NCI-H774 (cell line): ENCODE measurements at places on chromosomes 5 and 9.

DNA sequence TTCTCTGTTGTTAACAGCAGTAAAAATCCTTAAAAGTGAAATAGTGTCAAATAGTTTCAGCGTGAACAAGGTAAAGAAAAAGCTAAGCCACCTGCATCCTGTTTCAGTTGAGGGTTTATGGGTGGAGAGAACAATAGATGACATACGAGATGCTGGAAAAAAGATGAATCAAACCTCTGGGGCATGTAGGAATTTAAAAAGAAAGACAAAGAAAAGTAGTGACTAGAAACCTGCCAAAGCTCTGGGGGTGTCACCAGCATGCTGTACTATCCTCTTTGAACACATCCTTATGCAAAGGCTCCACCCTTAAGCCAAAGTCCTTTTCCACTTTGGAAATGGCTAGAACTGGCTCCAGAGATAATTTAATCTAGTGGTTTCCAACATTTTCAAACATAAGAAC lies 22.2 kb downstream of the SCAI start:
- no peak for DNase-seq

DNA sequence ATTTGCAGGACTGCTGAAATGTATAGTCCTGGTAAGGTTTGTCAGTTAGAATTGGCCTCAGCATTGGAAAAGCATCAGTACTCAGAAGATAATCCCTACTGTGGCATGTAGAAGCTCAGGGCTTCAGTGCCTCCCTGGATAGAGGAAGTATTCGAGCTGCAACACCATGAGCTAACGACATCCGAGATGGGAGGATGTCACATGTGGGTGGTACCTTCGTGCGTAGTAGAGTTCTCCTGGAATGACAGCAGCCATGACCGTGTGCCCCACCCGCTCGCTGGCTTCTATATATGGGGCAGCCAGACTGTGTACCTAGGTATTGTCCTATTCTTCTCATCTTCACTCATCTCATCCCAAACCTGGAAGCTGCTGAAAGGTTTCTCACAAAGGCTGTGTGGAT lies 345.8 kb upstream of the KLF9 start:
- DNase-seq: no peak

GRCh38 chr5:150779397-150780186 lies 1.0 kb downstream of the SMIM3 start:
- no peak for DNase-seq

- DNase-seq: no peak
These were observed 453 bp downstream of the RASGEF1C start for GRCh38 chr5:180208435-180209081.

DNA sequence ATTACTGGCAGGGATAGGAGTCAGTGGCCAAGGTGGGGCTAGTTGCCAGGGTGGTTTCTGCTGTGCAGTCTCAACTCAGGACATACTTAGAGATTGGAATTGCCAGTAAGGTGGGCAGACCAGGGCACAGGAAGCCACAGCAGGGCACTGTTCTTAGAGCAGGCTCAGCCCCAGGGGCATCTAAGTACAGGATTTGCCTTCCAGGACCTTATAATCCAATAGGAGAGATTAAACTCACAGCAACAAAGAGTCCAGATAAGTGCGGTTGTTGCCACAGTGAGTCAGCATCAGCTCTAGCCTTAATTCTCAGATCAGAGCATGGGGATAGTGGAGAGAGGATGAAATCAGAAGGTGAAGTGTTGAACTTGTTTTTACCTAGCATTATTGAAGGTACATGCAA lies 265.8 kb upstream of the TRPC7 start:
- DNase-seq: no peak

DNA sequence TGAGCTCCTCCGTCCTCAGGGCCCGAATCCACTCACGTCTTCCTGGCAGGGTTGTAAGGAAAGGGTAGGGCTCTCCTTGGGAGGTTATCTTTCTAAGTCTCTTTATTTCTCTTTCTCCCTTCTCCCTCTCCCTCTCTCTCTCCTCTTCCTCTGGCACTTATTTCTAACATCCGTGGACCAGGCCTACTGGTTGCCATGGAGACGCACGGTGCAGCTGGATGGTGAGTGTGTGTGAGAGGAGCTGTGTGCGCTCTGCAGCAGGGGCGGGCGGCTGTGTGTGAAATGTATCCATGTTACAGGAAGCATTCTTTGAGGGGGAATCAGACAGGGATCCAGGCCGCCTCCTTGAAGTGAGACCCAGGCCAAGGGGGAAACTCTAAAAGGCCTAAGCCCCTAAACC lies 32.2 kb downstream of the PCDH1 start:
- peak; percentile 60 for DNase-seq

DNA sequence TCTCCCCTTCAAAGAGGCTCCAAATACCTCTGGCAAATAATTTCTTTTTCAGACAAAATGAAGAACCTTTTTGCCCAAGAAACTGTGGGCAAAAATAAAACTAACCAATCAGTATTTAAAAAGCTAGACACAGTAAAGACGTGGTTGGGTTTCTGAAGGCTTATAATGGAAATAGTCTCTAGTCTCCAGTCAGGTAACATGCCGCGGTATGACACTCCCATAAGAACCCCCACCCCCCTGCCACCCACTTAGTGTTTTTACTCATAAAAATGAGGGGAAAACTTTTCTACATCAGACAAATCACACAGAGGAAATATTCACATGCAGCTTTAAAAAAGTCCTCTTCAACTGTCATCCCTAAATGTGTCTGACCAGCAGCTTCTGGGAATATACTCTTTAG lies 105.3 kb downstream of the THBS4 start:
- no peak for DNase-seq

- DNase-seq: no peak
These were observed 59.4 kb downstream of the MED27 start for GRCh38 chr9:132020272-132020671.

DNA sequence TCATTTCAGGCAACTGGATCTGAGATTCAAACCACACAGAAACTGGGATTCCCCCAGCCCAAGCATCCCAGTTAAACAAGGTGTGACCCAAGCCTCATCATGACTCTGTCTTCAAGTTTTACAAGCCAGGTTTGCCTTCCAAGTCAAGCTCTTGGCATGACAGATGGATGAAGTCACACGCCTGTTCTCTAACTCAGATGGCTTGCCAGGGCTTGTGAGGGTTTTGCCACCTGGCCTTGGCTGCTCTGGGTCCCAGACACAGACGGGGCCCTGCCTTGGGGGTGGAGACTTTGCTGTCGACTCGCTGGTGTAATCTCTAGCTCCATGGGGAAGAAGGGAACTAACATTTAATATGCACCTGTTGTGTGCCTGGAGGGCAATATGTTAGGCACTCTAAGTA lies 95.8 kb upstream of the RARS1 start:
- no peak for DNase-seq

DNA sequence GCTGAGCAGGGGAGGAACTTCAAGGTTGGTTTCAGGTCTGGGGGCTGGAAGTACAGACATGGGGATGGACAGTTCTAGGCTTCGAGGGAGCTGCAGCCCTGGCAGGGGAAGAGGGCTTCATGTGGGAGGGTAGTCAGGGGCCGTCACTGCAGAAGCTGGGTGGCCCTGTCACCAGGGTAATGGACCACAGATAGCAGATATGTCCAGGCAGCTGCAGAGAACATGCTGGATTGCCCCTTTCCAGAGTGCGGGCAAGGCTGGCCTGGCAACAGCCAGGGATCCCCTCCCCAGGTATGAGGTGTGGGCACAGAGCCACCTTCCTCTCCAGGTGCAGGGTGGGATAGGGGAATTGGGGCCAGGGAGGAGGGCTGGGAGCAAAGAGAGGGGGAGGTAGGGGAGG lies 206.5 kb downstream of the GADD45G start:
- DNase-seq: no peak

- DNase-seq: peak; percentile 8
These were observed 36.7 kb upstream of the FUBP3 start for GRCh38 chr9:130542457-130543228.

- DNase-seq: no peak
These were observed 9.9 kb downstream of the LCN1 start for GRCh38 chr9:135531096-135531495.

DNA sequence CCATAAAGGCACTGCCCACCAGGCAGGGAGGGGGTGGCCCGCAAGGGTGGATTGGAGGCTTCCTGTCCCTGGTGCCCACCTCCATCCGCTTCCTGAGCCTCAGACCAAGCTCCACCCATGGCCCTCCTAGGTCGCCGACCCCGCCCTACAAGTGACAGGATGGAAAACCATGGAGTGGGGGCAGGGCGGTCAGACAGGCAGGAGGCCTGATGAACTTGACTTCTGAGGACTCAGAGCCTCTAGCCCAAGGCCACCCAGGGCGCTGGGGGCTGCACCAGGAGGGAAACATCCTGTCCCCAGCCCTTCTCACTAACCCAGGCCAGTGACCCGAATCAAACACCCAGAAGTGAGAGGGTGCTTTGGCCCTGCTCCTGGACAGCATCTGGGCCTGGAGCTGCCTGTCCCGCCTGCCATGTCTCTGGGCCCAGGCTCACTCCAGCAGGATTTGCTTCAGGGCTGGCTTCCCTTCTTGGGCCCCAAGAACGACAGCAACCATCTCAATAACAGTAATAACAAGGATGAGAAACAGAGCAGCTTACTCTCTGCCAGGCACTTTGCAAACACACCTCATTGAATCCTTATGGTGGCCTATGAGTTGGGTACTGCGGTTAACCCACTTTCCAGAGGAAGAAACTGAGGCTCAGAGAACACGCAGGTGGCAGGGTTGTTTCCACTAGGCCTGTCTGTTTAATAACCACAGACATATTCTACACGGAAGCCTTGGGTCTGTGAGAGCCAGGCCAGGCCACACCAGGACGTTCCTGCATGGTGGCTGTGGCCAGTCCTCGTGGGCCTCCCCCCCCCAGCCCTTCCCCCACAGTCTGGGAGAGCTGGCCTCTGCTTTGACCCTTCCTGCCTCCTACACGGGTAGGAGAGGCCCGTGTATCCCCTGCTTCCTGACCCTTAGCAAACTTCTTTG lies 4.4 kb upstream of the ST6GALNAC6 start:
- DNase-seq: no peak
